ENCODE measurements at places on chromosomes 1 and 21.

DNA sequence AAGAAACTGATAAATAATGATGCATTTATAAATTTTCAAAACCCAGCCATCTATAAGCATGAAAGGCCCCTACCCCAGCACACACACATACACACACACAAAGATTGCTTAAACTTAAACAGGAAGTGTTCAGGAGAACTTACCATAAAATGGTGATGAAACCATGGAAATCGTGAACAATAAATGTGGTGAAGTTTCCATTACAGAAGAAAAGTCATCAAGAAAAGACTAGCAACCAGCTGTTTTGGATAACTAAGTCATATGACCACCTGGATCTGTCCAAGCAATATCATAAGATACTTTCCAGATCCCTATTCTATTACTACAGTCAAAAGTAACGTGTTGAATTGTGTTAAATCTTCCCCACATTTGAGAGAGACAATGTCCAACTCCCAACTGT lies 24.1 kb downstream of the RGS5 start:
- DNase-seq = no peak

DNA sequence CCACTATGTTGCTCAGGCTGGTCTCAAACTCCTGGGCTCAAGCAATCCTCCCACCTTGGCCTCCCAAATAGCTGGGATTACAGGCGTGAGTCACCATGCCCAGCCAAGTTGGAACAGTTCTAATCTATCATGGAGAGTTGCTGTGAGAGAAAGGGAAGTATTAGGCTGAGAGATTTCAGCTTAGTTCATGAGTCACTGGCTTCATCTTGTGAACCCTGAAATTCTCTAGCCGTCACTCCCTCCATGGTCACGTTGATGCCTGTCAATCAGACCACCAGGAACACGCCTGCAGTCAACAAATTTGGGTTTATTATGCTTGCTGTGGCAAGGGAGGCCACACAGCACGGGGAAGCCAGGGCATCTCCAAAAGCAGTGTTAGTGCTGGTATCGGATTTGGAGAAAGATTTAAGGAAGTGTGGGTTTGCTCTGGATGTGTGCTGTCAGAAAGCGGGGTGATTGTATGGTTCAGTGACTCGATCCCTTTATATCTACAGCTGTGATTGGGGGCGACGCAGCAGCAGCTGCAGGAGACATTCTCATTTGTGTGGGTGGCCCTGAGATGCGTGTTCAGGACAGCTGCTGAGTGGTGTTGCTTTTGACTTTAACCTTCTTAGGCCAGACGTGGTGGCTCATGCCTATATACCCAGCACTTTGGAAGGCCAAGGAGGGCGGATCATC lies 18.7 kb downstream of the UQCRHL start:
- DNase-seq = no peak

GRCh38 chr1:30695439-30695841 lies 27.9 kb downstream of the MATN1 start:
- no peak for DNase-seq

DNA sequence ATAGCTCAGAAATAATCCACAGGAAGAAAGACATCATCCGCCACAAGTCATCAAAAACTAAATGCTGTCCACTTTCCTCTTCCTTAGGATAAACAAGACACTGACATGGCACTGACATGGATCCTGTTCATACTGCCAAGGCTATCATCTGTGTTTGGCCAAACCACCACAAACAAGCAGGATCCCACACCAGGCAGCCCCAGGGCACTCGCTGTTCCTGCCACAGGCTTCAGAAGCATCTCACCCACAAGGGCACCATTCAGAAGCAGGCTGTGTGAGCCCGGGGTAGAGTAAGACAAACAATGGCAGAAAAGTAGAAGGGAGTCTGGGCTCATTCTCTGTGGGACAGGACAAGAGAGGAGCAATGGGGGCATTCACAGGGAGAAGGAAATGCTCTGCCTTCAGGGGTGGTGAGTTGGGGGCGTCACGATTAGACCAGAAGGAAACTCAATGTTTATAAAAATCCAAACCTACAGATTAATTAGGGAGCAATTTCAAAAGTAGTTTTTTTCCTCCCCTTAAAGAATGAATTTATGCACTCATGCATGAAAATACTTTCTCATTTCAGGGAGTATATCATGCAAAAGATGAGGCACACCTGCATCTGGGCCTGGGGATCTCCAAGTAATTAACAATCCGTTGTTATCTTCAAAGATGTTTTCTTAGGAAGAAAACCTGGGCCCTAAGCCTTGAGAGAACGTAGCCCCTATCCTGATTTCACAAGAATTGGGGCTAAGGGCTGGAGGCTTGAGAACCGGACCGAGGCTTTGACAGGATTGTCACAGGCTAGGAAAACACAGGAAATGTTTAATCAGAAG lies 43.3 kb upstream of the ATP1A1 start:
- DNase-seq = no peak

- no peak for DNase-seq
Observed at GRCh38 chr1:221778535-221779142, 36.8 kb upstream of the DUSP10 start.

- no peak for DNase-seq
Observed at GRCh38 chr1:29563571-29563970, 327.2 kb downstream of the PTPRU start.

DNA sequence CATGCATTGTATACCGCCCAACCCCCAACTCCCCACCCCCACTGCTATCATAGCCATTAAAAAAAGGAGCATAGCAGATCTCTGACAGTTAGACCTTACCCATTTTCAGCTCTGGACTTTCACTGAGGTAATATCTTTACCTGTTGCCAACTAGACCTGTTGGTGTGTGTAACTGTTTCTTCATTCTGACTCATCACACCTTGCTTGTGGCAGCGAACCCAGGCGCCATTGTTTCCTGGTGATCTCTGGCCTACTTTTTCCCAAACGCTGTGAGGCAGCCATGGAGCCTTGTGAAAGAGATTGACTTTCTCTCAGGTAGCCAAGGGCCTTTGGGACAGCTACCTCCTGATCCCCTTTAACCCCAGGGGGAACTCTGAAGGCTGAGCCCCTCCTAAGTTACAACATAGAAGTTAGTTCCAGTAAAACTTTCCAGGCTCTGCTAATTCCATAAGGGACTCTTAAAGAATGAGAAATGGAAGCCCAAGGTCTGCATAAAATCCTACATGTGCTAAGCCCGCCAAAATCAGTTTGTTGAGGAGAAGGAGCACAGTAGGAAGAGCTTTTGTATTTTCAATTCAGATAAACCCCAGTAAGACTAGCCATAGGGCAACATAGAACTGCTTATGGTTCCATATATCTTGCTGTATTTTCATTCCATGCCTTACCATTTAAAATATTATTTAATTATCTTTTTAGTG lies 196.1 kb upstream of the CAMK1G start:
- no peak for DNase-seq

DNA sequence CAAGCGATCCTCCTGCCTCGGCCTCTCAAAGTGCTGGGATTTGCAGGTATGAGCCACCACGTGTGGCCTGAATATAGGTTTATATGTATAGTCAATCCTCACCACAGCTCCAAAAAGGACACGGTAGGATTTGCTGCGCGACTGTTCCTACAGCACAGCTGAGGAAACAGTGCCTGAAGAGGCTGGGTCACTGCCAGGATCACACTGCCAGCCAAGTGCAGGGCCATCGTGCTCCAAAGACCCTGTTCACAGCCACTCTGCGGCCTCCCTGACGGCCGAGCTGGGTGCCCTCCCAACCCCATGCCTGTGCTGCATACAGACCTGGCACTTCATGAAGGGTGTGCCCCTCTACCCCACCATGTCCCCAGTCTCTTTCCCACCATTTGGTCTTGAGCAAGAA lies 71.4 kb downstream of the MRPL37 start:
- no peak for DNase-seq

- DNase-seq = no peak
Observed at GRCh38 chr1:2443277-2444137, 31.1 kb upstream of the PEX10 start.

- no peak for DNase-seq
Observed at GRCh38 chr1:89807983-89808382, 12.8 kb upstream of the LRRC8D start.

GRCh38 chr1:232213928-232214327 lies 416.0 kb downstream of the SIPA1L2 start:
- DNase-seq = no peak

- DNase-seq = no peak
Observed at GRCh38 chr1:55167224-55167871, 47.8 kb downstream of the USP24 start.

GRCh38 chr1:61743431-61743705 lies 1.1 kb downstream of the PATJ start:
- DNase-seq = no peak

- DNase-seq = no peak
Observed at GRCh38 chr1:212219679-212220463, 65.3 kb upstream of the PPP2R5A start.

DNA sequence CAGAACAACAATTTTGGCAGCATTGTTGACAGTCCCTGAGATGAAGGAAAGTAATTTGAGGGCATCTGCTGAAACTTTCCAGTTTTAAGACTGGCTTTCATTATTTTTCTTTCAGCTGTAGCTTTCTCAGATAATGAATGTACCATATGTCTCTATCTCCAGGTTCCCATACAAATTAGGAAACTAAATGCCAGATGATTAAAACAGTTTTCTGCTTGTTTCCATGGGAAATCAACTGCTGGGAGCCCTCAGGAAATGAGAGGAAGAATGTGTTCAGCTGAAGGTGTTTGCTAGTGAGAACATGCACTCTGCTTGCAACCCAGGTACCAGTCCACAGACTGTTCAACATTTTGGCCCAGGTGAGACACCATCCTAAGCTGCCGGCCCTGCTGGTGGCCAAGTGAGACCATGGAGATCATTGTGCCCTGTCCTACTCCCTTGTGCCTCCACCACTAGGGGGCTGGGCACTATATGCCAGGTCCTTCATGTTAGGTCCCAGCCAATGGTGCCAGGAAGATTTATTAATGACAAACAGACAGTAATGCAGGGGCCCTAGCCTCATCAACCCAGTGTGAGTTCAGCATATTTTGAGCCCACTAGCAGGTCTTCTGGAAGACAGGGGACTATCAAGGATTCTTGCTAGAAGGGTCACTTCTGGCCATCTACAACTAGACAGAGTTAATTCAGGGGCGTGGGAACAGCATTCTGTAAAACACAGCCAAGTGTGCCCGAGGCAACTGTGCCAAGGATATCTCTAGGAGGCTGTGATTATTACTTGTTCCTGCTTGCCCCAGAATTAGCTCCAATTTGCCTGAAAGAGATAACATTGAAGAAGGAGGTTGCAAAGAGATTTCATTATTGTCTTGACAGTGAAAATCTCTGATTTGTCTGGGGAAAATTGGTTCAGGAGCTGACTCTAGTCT lies 17.0 kb upstream of the LRRC8C start:
- DNase-seq = no peak

GRCh38 chr1:54244655-54245054 lies 44.7 kb downstream of the MRPL37 start:
- DNase-seq = no peak

DNA sequence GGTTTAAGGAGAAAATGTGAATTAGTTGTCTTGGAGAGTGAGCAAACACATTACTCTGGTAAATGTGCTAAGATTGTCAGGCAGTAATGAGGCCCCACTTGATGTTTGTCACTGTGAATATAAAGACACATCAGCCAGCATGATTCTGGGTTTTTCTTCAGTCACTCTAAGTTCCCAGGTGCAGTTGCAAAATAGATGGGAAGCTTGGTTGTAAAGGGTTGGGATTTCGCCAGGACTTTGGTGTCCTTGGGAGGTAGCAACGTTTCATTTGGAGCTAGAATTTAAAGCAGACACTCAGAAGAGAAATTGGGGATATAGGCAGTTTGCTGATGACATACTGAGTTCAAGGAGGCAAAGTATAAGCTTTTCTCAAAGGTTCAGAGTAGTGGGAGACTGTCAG lies 154.3 kb downstream of the MAST2 start:
- DNase-seq = no peak

DNA sequence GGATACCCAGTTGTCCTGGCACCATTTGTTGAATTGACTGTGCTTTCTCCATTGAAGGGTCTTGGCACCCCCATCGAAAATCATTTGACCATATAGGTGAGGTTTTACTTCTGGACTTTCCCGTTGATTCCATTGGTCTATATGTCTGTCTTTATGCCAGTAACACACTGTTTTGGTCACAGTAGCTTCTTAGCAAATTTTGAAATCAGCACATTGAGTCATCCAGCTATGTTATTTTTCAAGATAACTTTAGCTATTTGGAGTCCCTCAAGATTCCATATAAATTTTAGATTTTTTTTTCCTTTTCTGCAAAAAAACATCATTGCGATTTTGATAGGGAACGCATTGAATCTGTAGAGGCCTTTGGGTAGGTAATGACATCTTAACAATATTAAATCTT lies 235.6 kb downstream of the SMYD3 start:
- DNase-seq = no peak

GRCh38 chr1:206831650-206832049 lies 33.8 kb upstream of the IL20 start:
- no peak for DNase-seq

DNA sequence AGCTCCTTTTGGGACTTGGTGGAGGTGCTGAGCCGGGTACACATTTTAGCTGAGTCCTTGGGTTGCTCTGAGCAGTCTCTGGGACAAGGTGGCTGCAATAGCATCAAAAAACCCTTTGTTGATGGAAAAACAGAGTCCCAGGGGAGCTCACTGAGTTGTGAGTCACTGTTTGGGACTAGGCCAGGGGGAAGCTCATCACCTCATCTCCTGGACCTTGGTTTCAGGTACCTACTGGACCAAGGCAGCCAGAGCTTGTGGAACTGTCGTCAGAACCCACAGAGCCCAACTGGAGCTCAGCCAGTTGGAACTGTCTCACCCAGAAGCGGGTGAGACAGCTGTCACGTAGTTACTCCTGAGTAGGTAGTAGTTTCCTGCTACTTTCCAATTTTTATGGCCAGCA lies 146.7 kb downstream of the HLX start:
- no peak for DNase-seq

- no peak for DNase-seq
Observed at GRCh38 chr21:46113497-46114176, 15.7 kb downstream of the COL6A2 start.

DNA sequence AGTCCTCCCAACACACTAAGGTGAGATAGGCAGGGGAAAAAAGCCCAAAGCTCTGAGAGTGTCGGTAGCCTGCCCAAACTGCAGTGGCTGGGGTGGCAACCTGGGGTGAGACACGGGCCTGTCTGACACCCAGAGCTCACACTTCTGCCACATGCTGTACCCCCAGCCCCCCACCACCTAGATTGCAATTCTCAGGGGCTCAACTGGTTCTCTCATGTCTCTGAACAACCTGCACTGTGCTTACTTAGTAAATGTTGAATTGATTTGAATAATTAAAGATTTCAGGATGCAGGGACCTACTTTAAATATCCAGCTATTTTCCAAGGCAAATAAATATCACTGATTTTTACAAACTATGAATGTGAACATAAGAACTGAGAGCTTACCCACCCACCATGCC lies 115.5 kb downstream of the EDEM3 start:
- no peak for DNase-seq

GRCh38 chr1:168794057-168794456 lies 65.1 kb upstream of the DPT start:
- DNase-seq = no peak

DNA sequence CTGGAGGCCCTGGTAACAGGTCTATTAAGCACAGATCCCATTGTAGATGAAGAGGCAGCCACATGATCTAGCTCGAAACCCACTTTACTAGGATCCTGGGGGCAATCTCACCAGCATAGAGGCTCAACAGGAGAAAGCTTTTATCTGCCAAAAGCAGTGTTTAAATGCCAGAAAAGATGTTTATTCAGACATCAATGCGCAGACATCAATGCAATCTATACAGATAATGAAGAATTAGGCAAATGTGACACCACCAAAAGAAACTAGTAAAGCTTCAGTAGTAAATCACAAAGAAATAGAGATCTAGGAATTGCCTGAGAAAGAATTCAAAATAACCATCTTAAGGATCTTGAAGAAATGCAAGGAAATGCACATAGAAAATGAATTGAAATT lies 32.5 kb downstream of the OR6Y1 start:
- DNase-seq = no peak

- no peak for DNase-seq
Observed at GRCh38 chr1:231705806-231706760, 79.5 kb downstream of the DISC1 start.
